ENCODE measurements at places on chromosomes 6 and 20.

- no peak for DNase-seq
These were observed 2.0 kb downstream of the HEY2 start for GRCh38 chr6:125751334-125751916.

DNA sequence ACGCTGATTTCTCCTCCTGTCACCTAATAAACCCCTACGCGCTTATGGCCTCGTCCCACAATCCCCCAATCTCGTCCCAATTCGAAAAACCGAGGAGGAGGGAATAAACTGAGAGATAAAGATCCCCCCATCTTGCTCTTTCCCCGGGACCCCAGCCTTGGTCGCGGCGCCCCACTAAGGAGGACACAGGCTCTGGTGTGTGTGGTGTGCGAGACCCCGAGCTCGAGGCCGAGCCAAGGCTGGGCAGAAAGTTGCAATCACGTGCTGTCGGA is 1.3 kb upstream of the NR2E1 start:
- DNase-seq, result no peak

- no peak for DNase-seq
These were observed 183.3 kb downstream of the FOXC1 start for GRCh38 chr6:1792989-1793388.

DNA sequence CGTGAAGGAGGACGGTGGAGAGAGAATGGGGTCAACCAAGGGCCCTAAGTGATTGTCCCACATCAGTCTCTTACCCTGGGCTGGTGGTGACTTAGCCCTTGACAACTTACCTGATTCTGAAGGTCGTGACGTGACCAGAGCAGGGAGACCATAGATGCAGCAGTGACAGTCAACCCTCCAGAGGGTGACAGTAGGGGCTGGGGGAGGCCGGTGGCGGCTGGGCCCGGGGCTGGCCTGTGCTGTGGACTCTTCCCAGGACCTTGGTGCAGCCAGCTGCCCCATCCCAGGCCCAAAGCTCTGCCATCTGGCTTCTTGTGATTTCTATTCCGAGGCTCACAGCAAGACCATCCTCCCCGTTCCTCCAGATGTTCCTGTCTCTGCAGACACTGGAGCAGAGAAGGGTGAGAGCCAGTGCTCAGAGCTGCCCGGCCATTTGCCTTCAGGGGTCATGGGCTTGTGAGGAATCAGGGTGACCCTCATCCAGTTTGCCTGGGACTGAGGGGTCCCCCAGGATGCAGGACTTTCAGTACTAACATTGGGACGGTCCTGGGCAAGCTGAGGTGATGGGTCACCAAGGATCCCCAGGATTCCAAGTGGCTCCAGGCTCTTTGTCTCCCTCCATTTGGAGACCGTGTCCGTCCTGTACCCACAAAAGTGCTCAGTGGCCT is 36.0 kb downstream of the SUMO4 start:
- no peak for DNase-seq

GRCh38 chr6:87373377-87373776 is 28.8 kb downstream of the C6orf163 start:
- no peak for DNase-seq

- no peak for DNase-seq
These were observed 10.4 kb downstream of the ZSWIM3 start for GRCh38 chr20:45867819-45868176.

DNA sequence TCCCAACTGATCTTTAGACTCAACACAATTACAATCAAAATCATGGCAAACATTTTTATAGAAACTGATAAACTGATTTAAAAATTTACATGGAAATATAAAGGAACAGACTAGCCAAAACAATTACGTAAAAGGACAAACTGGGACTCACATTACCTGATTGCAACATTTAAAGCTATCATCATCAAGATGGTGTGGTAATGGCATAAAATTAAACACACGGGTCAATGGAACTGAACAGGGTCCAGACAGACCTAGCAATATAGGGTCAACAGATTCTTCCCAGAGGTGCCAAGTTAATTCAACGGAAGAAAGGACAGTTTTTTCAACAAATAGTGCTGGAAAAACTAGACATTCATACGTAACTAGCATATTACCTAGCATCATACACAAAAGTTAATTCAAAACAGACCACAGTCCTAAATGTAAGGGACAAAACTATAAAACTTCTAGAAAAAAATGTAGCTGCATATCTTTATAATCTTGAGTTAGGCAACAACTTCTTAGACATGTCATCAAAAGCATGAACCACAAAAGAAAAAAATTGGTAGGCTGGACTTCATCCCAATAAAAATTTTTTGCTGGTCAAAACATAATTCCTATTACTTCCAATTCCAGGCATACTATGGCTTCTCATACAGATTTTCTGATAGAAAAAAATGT is 147.4 kb upstream of the BEND6 start:
- DNase-seq, result no peak

- no peak for DNase-seq
These were observed 95.6 kb downstream of the KIF16B start for GRCh38 chr20:16477632-16478031.

GRCh38 chr6:170367241-170367640 is 60.7 kb downstream of the FAM120B start:
- DNase-seq, result no peak

DNA sequence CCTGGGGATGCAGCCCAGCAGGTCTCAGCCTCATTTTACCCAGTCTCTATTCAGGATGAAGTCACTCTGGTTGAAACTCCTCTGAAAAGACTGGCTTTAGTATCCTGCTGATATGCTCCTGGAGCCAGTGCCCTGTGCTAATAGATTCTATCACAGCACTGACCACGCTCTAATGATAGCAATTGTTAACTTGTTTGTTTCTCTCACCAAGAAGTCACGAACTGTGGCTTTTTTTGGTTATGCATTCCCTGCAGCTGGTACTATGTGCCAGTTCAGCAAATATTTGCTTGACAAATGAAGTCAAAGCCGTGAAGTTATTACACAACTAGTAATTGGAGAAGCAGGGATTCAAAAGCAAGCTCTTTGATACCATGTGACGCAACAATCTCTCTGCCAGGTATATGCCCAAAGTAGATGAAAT is 754.6 kb downstream of the KIF16B start:
- DNase-seq, result no peak

DNA sequence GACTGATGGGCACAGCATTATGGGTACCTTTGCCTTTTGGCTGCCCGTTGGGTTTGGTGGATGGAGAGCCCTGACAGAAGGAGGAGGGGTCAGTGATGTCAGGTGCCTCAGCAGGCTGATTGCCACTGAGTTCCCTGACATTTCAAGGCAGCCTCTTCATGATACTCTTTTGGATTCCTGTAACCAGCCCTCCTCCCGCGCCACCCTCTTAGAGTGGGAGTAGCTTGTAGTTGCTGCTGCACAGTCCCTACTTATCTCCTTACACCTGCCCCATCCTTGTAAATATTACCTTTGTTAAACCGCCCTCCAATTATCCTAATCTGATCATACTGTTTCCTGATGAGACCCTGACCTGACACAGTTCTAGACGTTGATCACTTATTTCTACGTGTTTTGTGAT is 140.0 kb downstream of the CFAP61 start:
- no peak for DNase-seq

DNA sequence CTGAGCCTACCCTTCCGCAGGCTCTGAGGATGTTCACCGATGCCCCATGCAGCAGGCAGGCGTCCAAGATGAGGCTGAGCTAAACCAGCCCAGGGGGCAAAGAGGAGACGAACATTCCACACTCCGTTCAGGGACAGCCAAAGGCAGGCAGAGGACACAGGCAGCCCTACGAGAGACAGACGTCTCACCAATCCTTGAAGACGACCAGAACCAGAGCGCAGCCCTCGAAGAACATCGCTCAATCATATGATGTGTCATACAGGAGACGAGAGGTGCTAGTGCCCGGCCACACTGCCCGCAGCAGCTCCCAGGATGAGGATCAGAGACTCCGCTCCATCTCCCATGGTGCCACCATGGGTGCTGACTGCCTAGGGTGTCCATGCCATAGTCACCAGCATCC is 35.6 kb upstream of the TMEM181 start:
- DNase-seq, result no peak

DNA sequence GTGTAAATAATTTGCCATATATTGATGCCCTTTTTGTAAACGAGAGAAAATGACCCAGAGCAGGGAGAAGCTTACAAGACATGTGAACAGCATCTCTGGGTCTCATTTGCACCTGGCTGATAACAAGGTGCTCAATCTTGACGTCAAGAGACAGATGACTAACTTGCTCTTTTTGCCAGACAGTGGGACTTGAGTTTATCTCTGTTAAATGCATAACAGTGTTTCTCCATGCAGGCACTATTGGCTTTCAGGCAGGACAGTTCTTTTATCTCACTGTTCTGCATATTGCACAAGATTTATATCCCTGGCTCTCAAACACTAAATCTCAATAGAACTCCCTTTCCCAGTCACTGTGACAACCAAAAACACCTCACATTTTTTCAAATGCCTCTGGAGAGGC is 56.4 kb downstream of the RFX6 start:
- DNase-seq, result no peak

DNA sequence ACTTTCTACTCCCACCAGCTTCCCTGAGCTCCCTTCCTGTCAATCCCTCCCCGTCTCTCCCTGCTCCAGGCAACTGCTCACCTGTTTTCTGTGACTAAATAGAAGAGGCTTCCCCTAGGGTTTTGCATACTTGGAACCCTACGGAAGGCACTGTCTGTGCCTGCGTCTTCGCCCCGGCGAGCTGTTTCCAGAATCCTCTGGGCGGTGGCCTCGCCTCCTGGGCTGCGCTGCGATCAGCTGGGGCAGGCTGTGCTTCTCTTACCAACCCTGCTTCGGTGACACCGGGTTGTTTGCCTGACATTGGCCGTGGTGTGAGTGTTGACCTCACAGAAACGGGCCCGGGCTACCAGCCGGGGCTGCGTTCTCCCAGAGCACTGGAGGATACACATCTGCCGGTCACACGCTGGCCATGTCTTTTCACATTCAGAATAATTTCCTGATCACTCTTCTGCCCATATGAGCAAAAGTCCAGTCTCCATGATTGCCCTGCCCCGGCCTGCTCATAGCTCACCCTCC is 29.4 kb upstream of the CCR6 start:
- no peak for DNase-seq

- DNase-seq, result no peak
These were observed 1.0 kb upstream of the ECI2 start for GRCh38 chr6:4136354-4136831.

DNA sequence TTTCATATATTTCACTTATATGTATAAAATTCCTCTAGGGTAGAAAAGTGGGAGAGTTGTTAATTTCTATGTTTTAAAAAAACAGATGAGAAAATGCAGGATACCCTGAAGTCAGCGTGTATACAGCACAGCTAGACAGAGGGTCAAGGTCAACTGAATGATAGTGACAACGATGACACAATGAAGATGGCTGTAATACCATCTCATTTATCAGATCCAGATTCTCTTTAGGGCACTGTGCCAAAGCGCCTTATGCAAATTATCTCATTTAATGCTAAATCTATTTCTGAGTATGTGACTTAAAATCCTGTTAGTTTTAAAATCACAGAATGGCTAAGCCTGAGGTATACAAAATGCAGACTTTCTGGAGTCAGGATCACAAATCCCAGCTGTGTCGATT is 431.4 kb upstream of the RUNX2 start:
- DNase-seq, result no peak

DNA sequence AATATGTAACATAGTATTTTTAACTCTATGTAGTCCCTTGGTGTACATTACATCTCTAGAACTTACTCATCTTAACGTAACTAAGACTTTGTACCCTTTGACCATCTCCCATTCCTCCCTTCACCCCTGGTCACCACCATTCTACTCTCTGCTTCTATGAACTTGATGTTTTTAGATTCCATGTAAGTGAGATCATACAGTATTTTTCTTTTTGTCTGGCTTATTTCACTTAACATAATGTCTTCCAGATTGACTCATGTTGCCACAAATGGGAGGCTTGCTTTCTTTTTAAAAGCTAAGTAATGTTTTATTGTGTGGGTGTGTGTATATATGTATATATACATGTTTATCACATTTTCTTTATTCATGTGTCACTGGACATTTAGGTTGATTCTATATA is 55.8 kb downstream of the TMEM200A start:
- DNase-seq, result no peak

DNA sequence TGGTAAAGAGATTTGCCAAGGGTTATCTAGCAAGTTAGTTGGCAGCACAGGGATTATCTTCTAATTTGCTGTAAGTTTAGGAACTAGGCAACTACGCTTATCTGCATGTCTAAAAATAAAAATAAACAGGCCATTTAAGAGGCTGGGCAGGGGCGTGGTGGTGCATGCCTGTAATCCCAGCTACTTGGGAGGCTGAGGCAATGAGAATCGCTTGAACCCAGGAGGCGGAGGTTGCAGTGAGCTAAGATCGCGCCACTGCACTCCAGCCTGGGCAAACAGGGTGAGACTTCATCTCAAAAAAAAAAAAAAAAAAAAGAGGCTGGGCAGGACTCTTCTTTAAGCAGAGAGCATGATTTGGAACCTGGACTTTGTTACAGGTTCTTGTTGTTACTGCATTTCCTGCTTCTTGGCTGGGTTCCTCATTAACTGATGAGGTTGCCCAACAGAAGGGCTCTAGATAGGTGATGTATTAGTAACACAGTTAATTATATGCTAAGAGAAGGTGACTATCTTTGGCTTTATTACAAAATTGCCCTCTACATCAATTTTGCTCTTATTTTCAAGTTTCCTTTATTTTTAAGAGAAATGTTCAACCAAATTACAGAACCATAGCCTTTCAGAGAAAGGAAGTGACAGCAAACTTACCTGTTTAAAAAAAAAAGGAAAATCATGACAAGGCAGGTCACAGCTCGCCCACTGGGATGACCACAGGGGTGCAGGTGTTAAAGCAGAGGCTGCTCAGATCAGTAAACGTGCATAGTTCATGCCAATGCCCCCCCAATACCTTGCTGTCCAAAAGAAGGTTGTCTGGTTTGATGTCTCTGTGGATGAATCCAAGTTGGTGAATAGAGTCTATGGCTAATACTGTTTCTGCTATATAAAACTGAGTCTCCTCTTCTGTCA is 32.5 kb downstream of the STK38 start:
- no peak for DNase-seq

- no peak for DNase-seq
These were observed 104.2 kb downstream of the PREX1 start for GRCh38 chr20:48723308-48724264.

GRCh38 chr20:32762754-32763201 is 593 bp downstream of the DNMT3B start:
- DNase-seq, result peak; percentile 35

DNA sequence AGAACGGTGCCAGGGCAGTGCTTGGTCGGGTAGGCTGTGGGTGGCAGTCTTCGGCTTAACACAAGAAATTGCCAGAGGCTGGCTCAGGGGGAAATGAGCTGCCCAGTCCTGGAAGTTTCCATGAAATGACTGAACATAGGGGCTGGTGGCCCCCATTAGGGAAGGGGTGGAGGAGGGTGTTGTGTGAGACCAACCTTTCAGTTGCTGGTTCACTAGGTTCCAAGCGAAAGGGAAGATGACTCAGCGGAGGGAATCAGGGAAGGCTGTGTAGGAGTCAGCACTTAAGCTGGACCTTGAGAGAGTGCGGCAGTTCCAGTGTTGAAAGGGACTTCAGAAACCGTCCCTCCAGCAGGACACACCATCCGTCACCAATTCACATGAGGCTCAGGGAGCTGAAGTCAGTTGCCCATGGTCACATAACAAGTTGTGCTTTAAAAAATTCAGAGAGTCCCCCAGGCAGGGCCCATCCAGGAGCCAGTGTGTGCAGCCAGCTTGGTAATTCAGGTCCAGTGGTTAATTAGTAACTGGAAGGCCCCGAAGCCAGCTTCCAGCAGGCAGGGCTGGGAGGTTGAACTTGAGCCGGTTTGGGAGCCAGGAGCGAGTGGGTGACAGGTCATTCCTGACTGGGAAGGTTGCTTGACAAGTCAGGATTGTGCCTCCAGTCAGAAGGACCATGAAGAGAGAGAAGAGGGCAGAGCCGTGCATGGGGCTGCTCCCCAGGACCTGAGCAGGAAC is at the start of gene SGK2:
Gene SGK2, plus strand, starts transcription at position 616 of the 735 bp plus-strand sequence. CDS start 7,469 bp downstream, outside the sequence.
- peak; percentile 27 for DNase-seq
